ENCODE measurements at places on chromosomes 16 and 17. TPM values are rescaled to one million over a fixed set of nuclear protein-coding genes. Genes with fewer than 3 reads are reported as not detected.

Gene HS3ST2
- 0.16 TPM for total RNA-seq

Gene HSD17B2
- total RNA-seq = 31.6 TPM

GRCh38 chr17:17300624-17301568 lies 2.3 kb upstream of the NT5M start:
- no peak for DNase-seq

- DNase-seq = no peak
Observed at GRCh38 chr17:47117386-47117785, 71.7 kb downstream of the CDC27 start.

DNA sequence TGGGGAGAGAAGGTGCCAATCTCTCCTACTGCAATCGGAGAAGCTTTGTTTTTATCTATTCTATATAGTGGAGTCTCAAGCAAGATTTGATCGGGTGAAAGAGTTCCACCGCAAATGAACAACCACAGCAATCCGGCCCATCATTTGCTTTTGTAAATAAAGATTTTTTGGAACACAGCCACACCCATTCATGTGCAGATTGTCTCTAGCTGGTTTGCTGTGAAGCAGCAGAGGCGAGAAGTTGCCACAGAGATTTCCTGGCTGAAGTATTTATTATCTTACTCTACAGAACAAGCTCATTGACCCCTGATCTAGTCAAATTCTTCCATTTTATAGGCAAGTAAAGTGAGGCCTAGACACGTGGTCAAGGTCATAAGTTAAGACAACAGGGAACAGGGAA lies 195.5 kb upstream of the TNRC6C start:
- no peak for DNase-seq

Gene CA5A
- not detected for total RNA-seq

Gene NAA38
- 44.4 TPM for total RNA-seq

Gene CPNE7
- total RNA-seq = not detected

Gene CDH5
- total RNA-seq = 55.8 TPM

GRCh38 chr17:17435323-17435722 lies 41.5 kb upstream of the MED9 start:
- no peak for DNase-seq

DNA sequence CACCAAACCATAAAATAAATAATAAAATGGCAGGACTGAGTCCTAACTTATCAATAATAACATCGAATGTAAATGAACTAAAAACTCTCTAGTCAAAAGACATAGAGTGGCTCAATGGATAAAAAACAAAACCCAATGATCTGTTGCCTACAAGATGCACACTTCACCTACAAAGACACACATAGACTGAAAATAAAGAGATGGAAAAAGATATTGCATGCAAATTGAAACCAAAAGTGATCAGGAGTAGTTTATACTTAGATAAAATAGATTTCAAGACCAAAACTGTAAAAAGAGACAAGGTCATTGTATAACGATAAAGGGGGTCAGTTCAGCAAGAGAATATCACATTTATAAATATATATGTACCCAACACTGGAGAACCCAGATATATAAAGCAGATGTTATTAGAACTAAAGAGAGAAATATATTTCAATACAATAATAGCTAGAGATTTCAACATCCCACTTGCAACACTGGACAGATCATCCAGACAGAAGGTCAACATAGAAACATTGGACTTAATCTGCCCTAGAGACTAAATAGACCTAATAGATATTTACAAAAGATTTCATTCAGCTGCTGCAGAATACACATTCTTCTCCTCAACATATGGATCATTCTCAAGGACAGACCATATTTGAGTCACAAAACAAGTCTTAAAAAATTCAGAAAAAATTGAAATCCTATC lies 29.8 kb downstream of the SLC47A2 start:
- DNase-seq = no peak

Gene ANKFN1
- total RNA-seq = 8.0 TPM

GRCh38 chr16:66508248-66508913 lies 41.5 kb downstream of the TK2 start:
- DNase-seq = no peak

- DNase-seq = no peak
Observed at GRCh38 chr16:29806099-29806579, at the start of gene MAZ. Gene MAZ (plus strand): TSS chr16:29806529. CDS start chr16:29806702, 173 bp downstream.

- no peak for DNase-seq
Observed at GRCh38 chr16:1049113-1049975, 23.2 kb upstream of the SSTR5 start.

Gene GPR179
- total RNA-seq = 0.11 TPM
